ENCODE measurements at places on chromosomes 2 and 18. TPM values are rescaled to one million over a fixed set of nuclear protein-coding genes. Genes with fewer than 3 reads are reported as not detected.

Gene SLC25A52
- total RNA-seq = not detected

Gene CHST10
- total RNA-seq = 10.5 TPM

Gene MRPS9
- total RNA-seq = 79.3 TPM

Gene DSEL
- total RNA-seq = 2.2 TPM

Gene IL1B
- not detected for total RNA-seq

Gene NT5C1B
- not detected for total RNA-seq

Gene ROCK1
- 26.0 TPM for total RNA-seq

Gene CNNM4
- total RNA-seq = 46.4 TPM

Gene LIPG
- total RNA-seq = not detected

Gene NT5DC4
- total RNA-seq = not detected

Gene EIF4E2
- 38.8 TPM for total RNA-seq

Gene MTA3
- total RNA-seq = 31.8 TPM

Gene SP9
- total RNA-seq = not detected

Gene MBP
- 15.8 TPM for total RNA-seq

Measured in heart left ventricle (tissue), 16 donors.